Fibroblast of lung (primary cell): ENCODE measurements at places on chromosomes 13 and 19.

DNA sequence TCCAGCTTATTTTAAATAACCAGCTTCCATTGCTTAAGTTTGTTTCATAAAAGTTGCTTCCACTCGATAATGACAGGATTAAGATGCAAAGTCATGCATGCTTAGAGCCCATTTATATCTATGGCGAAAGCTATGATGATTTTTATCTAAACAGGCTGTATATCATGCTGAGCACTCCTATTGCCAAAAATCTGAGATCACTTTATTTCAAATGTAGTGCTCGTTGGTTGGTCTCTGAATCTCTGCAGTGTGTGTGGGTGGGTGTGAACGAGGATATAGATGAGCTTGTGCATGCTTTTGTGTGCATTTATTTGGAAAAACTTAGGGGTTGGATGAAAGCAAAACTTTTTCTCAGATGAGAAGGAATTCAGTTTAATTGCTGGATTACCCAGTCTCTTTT, 27.0 kb upstream of the ARGLU1 start:
- DNase-seq: peak; percentile 48

GRCh38 chr19:47215581-47215980, 15.4 kb downstream of the BBC3 start:
- DNase-seq: no peak

- no peak for DNase-seq
Measured at GRCh38 chr19:30046522-30046921, 104.5 kb downstream of the URI1 start.

GRCh38 chr19:54896036-54896435, 9.9 kb upstream of the NCR1 start:
- DNase-seq: no peak

- DNase-seq: no peak
Measured at GRCh38 chr19:34359954-34360315, 5.1 kb upstream of the GPI start.

GRCh38 chr19:13066933-13067807, 35.5 kb downstream of the LYL1 start:
- DNase-seq: no peak

GRCh38 chr19:46299004-46299509, 2.2 kb downstream of the HIF3A start:
- DNase-seq: peak; percentile 66

GRCh38 chr13:51767100-51767499, 36.9 kb downstream of the DHRS12 start:
- DNase-seq: no peak

- DNase-seq: peak; percentile 26
Measured at GRCh38 chr13:113759525-113760137, 605 bp downstream of the TMEM255B start.

GRCh38 chr13:100597253-100597652, 8.7 kb upstream of the GGACT start:
- DNase-seq: peak; percentile 70

- no peak for DNase-seq
Measured at GRCh38 chr19:3013263-3013725, 15.8 kb downstream of the TLE2 start.

DNA sequence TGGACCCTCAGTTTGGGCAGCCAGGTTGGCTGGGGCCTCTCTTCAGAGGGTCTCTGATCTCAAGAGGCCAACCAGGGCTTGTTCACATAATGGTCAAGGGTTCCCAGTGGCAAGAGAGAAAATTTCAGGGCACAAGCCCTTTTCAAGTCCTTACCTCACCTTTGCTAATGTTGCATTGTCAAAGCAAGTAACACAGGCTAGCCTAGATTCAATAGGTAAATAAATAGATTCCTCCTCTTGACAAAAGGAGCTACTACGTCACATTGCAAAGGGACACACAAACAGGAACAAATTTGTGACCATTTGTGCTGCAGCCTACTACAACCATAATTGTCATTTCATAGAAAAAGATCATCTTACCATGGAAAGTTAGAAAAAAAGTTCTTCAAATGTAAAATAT, 33.9 kb upstream of the FRY start:
- no peak for DNase-seq

GRCh38 chr19:45037393-45038169, 1.3 kb upstream of the CLASRP start:
- no peak for DNase-seq
